ENCODE measurements at places on chromosomes 13 and 19.

DNA sequence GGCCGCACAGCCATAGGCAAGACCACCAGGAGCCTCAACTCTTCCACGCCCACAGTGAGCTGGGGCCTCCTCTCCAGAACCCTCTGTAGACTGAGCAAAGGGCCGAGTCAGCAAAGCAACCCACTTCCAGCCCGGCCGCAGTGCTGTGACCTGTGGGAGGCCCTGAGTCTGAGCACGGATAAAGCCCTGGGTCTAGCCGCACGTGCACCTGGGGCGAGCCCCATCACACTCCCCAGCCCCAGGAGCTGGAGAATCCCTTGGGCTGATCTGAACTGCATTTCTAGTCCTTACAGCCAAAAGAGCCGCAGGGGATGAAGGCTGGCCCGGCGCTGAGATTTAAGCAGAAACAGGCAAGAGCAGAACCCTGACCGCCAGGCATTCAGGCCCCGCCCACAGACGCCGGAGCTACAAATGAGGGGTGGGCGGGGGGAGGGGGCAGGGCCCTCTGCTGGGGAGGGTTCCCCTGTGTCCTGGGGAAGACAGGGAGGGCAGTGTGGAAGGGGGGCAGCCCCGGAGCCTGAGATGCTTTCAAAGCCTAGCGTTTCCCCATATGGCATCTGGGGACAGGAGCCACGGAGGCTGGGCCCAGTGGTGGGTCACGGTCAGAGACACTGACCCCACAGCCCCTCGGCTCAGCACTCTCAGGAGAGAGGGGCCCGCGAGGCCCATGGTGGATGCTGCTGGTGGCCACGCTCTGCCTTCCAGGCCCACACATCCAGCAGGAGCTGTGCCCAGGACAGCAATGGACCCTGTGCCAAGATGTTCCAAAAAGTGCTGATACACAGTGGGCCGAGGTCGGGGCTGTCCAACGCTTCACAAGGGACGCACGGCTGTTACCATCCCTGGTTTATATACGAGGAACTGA is 4.9 kb downstream of the TMEM259 start:
- no peak for DNase-seq

DNA sequence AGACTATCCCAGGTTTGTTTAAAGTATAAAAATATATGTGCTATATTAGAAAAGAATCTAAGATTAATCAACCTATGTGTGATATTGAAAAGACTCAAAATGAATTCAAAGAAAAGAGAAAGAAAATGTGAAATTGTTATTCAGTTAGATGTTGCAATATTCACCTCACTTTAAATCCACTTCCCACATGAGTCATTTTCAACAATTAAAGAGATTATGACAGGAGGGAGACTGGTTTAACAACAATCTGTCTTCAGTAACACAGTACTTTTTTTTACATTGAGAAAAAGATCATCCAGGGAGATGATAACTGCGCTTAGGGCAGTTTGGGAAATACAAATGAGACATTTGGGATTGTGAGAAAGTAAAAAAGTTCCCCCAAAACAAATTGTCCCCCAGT is 1246.2 kb downstream of the SLITRK1 start:
- DNase-seq, result no peak

- no peak for DNase-seq
Measured at GRCh38 chr19:21269813-21270212, 59.4 kb downstream of the ZNF708 start.

DNA sequence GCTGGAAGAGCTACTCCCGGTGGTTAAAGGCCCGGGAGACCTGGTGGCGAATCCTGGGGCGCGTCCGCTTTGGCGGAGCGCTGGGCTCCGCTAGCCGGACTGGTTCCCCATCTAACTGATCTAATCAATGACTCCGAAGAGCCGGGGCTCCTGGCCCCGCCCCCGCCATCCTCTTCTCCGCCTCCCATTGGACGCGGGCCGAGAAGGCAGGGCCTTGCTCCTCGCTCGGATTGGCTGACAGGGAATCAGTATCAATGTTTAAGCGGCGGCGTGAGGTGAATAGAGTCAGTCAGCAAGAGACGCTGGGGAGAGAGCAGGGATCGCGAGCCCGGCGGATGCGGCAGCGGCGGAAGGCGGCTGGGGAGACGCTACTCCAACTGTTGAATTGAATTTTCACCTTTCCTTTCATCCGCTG is 1.7 kb upstream of the PCDH17 start:
- DNase-seq, result no peak

GRCh38 chr19:18230941-18231734 is 4.9 kb upstream of the PDE4C start:
- no peak for DNase-seq

DNA sequence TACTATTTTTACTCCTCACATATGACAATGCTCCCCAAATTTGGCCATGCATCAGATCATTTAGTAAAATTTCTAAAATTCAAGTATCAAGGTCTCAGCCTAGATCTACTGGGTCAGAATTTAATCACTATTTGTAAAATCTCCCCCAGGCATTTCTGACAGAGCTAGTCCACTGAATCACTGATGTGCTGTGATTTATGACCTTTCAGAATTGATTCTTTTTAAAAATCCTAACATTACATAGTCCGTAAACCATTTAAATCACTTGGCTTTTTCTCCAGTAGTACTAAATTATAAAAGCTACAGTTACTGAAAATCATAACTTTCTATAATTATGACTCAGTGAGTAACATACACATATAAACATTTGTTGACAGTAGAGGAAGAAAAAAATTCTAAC is 92.8 kb upstream of the RAP2A start:
- DNase-seq, result no peak

DNA sequence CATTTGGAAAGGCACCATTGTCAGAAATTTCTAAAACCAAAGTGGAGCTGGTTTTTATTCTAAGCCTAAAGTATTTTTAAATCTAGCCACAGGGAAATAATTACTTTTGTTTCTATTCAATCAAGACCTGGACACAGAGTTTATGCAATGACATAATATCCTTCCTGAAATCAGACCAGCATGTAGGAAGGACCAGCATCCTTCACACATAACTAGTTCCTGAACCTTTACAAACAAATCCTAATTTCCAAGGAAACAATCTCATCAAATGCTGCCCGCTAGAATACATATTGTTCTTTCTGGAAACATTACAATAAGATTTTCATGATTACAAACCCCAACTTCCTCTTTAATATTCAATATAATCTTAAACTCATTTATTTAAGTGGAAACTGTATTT is 1.5 kb downstream of the STARD13 start:
- DNase-seq, result no peak

- no peak for DNase-seq
Measured at GRCh38 chr19:33171222-33171795, 22.8 kb upstream of the LRP3 start.

DNA sequence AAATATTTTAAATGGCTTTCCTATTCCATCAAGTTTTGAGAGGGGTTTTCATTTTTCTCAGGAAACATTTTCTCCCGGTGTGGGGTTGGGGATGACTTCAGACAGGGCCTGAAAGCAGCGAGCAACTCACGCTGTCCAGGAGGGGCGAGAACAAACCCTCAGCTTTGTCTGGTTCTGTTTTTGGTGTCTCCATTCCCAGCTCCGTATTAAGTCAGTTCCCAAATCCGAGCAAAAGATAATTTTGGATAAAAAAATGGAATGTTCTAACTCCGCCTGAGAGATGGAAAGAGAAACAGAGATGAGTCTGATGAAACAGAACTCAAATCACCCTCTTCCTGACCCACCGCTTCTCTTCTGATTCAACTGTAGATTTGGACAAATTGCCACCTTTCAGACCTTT is 38.4 kb downstream of the RFX2 start:
- DNase-seq, result no peak

GRCh38 chr13:71634602-71635443 is 232.2 kb downstream of the DACH1 start:
- no peak for DNase-seq

DNA sequence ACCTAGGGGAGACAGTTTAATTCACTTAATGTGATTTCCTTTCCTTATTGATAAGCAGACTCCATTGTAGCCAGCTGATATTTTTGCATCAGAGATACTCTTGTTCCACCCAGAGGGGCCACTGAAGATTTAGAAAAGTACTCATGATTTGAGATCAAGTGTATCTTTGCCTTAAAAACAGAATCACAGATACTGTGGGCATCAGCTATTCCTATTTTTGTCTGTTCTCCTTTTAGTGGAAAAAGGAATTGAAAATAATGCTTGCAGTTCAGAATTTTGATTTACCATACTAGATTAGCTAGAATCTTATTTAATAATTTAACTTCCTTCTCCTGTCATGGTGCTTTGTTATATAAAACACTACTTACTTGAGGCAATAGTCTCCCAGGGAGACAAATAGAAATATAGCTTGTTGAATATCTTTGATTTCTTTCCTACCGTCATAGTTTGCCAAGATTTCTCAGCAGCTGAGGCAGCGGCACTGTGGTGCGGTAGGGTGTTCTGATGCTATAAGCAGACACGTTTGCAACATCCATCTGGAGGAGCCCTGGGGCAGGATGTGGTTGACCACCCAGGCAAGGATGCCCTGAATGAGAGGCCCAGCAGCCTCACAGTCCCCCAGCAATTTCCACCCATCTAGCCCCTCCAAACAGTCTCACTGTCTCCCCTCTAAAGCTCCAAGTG is 47.0 kb upstream of the RAP2A start:
- DNase-seq, result no peak

- DNase-seq, result no peak
Measured at GRCh38 chr13:59034198-59034597, 1129.5 kb downstream of the DIAPH3 start.

DNA sequence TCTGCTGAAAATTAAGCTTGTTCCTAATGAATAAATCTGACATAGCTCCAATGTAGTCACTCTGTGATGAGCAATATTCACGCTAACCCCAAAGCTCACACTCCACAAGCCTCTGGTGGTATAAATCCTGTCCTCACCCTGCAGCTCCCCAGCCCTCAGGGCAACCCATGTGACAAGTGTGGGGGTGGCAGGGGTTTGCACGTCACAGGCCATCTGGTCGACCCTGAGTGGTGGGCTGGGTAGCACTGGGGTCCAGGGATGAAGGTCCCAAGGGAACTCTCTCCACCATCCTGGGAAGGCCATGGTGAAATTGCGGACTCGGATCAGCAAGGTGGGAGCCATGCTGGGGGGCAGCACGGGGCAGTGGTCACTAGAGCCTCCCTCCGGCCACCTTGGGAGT is 100.0 kb upstream of the SOX1 start:
- no peak for DNase-seq

- no peak for DNase-seq
Measured at GRCh38 chr13:39602614-39603366, at the start of gene LHFPL6. Gene LHFPL6 (minus strand): TSS chr13:39603193.

- DNase-seq, result no peak
Measured at GRCh38 chr19:18796239-18796638, 5.1 kb upstream of the COMP start.

GRCh38 chr19:19111967-19112580 is 26.2 kb downstream of the TMEM161A start:
- no peak for DNase-seq

GRCh38 chr13:75762076-75762937 is 126.2 kb downstream of the LMO7 start:
- DNase-seq, result no peak

DNA sequence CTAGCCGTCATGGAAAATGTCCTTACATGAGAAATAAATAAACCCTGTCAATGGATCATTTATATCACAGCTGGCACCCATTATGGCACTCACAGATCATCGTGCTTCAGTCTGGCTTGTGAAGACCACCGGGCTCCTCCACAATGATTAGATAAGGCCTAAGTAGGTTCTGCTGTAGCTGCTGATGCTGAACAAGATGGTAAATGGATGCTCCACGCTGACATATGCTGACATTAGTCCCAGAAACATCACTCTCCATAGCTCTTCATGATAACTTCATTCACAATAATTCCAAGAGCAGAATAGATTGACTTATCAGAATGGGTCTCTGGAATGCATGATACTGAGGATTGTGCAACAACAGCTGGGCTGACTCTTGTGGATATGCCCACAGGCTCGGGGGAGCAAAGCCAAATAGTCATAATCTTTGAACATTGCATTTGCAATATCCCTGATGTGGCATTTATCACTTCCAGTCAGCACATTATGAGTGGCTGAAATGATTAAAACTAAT is 63.8 kb upstream of the RXFP2 start:
- no peak for DNase-seq

GRCh38 chr13:60990032-60990733 is 425.5 kb downstream of the PCDH20 start:
- no peak for DNase-seq

DNA sequence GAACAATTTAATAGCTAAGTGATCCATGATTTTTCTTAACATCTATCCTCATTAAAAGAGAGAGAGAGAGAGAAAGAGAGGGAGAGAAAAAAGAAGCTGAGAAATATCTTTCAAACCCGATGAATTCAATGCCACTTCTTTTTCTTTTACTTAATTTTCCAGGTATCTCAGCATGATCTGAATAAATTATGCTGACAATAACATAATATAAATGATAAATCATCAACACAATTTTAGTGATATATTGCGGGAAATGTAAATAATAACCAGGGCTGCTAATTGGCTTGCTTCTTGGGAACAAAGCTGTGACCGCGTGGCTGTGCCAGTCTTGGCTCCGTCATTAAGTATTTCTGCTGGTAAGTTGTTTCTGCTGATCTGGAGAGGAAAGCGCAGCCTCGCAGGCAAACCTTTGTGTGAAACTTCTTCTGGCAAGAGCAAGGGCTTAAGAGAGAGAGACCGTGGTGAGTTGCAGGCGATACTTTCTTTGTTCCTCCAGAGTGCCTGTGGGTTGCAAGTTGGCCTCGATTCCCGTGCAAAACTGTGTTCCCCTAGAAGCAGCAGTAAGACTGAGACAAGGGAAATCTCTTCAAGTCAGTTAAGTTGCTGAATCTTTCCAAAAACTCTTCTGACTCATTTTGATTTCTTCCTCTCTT is 489.1 kb upstream of the TSHZ3 start:
- no peak for DNase-seq

DNA sequence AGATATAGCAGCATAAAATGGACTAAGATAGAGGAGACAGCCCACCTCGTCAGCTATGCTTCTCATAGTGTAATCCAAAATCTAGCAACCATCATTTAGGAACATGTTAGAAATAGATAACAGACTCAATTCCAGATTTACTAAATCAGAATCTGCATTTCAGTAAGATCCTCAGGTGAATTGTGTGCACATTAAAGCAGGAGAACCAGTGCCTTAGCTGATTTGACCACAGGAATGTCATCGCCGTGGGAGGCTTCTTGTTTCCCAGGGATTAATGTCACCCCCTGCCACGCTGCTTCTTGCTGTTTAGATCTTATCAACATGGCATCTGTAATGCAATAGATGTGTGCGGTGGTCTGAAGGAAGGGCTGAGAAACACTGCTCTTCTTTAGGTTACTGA is 84.0 kb downstream of the GPC5 start:
- DNase-seq, result no peak

- DNase-seq, result no peak
Measured at GRCh38 chr13:51330791-51331190, 8.7 kb upstream of the SERPINE3 start.

GRCh38 chr19:40724855-40725254 is 7.9 kb downstream of the ITPKC start:
- DNase-seq, result no peak

GRCh38 chr13:69912630-69913029 is 195.0 kb upstream of the ATXN8OS start:
- DNase-seq, result no peak
